Lung microvascular endothelial cell (primary cell): ENCODE measurements at places on chromosomes 1 and 21.

DNA sequence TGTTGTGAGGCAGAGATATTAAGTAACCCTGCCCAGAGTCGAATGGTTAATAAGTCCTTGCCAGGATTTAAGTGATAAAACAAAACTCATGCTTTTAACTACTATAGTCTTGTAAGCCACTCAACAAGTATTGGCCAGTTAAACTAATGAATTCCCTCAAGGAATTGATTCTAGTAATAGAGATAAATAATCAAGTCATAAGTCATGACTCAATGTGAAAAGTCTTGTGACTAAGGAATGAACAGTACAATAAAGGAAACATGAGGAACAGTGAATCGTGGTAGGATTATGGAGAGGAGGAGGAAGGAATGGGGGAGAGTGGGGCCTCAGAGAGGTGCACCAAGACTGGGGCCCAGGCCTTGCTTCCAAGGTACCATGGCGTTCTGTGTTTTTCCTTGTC is 104.7 kb downstream of the FGGY start:
- no peak for DNase-seq

DNA sequence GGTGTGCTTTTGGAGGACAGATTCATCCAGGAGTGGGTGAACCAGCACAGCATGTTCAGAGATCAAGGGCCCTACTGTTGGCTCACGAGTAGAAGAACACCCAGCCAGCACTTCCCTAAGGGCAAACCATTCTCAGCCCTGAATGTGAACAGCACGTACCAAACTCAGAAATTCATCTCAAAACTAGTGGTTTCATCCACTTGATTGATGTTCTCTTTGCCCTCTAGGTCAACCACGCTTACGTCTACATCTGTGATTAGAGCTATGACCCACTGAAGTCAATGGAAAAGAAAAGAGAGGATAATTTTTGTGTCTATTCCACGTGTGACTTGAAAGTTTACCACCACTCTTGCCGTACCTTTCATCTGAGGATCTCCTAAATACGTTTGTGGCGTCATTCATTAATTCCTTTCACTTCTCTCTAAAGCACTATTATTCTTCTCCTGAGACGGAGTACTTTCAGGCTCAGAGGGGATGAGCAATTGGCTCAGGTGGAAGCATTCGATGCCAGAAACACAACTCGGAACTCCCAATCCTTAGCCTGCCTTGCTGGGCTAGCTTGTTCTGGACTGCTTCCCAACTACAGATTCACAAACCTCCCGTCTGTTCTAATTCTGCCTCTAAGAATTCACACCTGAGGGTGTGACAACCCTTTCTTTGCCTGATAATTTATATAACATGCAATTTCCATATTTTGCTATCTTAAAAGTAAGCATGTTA is 57.3 kb upstream of the HIVEP3 start:
- DNase-seq, result no peak

- no peak for DNase-seq
These were observed 142.4 kb downstream of the ZP4 start for GRCh38 chr1:237748171-237748960.

DNA sequence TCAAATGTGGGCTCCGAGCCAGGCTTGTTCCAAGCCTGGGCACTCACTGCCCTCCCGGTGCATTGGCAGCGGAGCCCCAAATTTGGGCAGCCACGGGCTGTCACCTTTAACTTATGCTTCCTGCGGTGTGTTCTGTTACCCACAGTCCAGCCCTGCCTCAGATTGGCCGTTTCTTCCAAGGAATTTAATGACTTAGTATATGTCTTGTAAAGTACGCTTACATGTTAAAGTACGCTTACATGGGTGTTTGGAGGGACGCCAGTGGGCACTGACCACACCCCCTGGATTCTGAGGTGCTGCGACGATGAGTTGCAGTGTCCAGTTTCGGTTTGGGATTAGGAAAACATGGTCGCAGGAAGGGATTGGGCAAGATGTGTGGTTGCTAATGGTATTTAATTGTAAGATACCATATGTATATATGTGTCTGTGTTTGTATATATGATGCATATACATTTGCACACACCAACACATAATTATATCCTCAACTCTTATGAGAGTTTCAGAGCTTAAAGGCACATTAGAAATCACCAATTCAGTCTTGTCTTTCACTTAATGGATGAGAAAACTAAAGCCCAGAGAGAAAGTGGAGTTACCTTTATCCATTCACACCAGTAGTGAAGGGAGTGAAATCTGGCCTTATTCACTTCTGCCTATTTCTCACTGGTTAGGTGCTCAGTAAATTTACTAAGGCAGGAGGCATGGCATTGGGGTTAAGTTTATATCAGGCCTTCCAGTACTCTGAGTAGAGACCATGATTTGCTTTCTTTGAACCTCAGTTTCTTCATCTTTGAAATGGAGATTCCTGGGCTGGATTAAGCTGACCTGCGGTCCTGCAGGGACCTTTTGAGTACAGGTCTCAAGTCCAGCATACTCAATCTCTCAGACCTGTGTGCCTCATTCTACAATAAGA is 1.0 kb downstream of the SMYD2 start:
- DNase-seq, result peak; percentile 36

GRCh38 chr1:39132505-39133339 is 71.8 kb upstream of the MACF1 start:
- peak; percentile 100 for DNase-seq

DNA sequence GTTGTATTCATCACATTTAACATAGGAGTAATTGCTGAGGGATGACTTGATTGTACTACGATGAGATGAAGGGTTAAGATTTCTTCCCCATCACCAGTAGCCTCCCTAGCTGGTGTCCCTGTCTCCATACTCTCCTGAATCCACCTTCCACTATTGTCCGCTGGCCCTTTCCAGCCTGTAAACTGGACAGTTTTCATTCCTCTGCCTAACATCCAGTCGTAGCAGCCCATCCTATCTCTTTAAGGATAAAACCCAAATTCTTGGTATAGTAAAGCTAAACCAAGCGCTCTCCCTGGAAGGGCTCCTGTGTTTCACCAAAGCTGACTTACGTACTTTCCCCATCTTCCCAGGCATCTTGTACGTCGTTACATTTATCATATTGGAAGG is 670 bp downstream of the COX20 start:
- peak; percentile 41 for DNase-seq

- DNase-seq, result no peak
These were observed 43.7 kb downstream of the HENMT1 start for GRCh38 chr1:108617008-108617723.

- DNase-seq, result no peak
These were observed 39.7 kb downstream of the HUNK start for GRCh38 chr21:31912501-31912900.

DNA sequence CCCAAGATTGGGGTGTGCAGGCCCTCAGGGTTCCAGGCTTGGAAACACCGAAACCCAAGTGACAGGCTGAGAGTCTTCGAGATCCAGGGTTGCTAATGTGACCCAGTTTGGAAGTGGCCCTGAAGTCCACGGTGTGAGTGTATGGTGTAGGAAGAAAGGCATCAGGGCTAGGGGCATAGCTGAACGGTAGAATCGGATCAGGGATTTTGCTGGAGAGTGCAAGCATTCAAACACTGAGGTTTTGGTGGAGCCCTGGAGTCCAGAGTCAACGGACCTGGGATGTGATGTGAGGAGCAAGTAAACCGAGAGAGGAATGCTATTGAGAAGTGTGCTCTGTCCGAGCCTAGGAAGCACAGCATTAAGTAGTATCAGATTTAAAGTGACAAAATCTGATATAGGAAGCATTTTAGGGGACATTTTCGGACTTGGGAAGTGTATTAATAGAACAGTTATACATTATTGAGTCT is 958 bp downstream of the NFYC start:
- DNase-seq, result peak; percentile 26

- DNase-seq, result peak; percentile 90
These were observed 5.9 kb downstream of the CLCA2 start for GRCh38 chr1:86429835-86430234.
